ENCODE measurements at places on chromosomes 7 and 10.

- DNase-seq = no peak
Observed at GRCh38 chr7:129168231-129169021, 20.0 kb upstream of the SMO start.

GRCh38 chr7:71793251-71793650 is 618.9 kb downstream of the CALN1 start:
- no peak for DNase-seq

DNA sequence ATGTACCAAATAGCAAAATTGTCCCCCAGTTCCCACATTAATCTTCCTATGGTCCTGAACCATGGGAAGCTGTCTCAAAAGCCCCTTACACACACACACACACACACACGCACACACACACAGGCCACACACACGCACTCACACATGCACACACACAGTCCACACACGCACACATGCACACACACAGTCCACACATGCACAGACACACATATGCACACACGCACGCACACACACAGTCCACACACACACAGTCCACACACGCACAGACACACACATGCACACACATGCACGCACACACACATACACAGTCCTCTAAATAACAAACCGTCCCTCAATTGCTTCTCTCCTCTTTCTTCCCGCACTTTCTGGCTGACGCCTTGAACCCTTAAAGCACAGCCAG is 265.3 kb downstream of the TCERG1L start:
- DNase-seq = no peak

GRCh38 chr10:129838794-129839193 is 125.3 kb downstream of the EBF3 start:
- DNase-seq = no peak

- no peak for DNase-seq
Observed at GRCh38 chr7:117979954-117980497, 106.8 kb upstream of the CTTNBP2 start.

GRCh38 chr7:36283711-36284130 is 105.9 kb upstream of the ANLN start:
- DNase-seq = no peak

GRCh38 chr7:90587766-90588165 is 8.4 kb upstream of the CDK14 start:
- DNase-seq = no peak

DNA sequence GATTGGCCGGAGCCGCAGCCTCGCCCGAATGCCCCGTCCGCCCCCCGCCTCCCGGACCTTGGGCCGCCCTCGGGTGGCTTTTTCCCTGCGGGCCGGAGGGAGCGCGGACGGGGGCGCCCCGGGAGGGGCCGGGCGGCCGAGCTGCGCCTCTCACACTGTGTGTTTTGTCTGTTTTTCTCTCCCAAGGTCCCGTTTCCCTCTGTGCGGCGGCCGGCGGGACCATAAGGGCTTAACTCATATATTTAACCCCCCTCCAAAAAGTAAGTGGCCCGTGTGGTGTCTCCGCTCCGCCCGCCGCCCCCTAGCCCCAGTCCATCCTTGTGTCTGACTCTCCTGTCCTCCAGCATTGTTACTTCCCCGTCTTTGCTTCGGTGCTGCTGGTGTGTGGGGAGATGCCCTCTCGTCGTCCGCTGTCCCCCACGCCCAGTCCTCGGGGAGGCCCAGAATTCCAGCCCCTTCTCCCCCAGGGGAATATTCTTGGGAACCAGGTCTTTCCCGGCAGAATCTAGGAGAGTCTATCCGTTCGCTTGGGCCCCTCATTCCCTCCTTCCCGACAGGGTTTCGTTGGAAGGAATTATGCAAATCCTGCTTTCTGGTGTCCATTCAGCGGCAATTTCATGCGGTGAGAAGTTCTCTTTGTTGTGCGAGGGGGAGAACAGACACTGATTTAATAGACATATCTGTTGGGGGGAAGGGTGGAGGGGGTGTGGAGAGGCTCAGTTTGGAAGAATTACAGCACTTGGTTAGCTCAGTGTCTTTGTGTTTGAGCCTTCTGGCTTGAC is 1.3 kb downstream of the LCOR start:
- DNase-seq = peak; percentile 12

Data from stimulated activated CD4-positive, alpha-beta T cell treated with anti-CD3 and anti-CD28 coated beads, Interleukin-4, amount 100 ng/mL, for 1 hour (primary cell).